ENCODE measurements at places on chromosomes 12 and 14.

- peak; percentile 15 for DNase-seq
Observed at GRCh38 chr12:27367078-27367477, 34.4 kb downstream of the BMAL2 start.

- DNase-seq = peak; percentile 96
Observed at GRCh38 chr14:22570132-22570949, 18.7 kb downstream of the DAD1 start.

- DNase-seq = no peak
Observed at GRCh38 chr12:22160396-22161003, 114.5 kb downstream of the CMAS start.

DNA sequence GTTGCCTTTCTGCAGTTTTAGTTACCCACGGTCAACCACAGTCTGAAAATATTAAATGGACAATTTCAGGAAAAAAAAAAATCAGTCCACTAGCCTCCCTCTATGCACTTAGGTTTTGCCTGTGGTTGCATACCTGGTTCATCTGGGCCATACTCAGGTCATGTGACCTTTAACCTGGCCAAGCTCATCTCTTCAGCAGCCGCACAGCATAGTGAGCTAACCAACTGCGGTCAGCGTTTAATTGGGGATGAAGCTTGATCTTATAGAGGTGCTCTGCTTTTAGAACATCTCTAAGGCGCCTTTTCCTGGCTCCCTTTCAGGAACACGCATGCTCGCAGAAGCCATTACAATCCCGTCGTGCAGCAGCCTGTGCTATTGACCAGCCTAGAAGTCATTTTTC lies 177.2 kb upstream of the HMGA2 start:
- DNase-seq = no peak

DNA sequence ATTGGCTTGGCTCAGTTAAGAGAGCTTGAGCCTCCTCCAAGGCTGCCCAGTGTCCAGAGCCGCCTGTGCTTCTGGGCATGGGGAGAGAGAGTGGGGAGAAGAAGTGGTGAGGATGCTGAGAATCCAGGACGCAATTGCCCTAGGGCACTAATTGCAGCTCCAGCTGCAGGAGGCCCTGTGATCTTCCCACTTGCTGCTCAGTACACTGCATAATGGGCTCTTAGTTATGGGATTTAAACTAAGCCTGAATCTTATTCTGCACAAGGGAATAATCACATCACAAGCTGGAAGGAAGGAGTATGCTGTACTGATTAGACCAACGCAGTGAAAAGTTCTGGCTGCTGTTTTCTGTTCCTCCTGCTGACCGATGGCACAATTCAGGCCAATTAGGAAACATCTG lies 101.0 kb upstream of the PRMT8 start:
- no peak for DNase-seq

- no peak for DNase-seq
Observed at GRCh38 chr14:28913056-28913455, 146.5 kb downstream of the FOXG1 start.

DNA sequence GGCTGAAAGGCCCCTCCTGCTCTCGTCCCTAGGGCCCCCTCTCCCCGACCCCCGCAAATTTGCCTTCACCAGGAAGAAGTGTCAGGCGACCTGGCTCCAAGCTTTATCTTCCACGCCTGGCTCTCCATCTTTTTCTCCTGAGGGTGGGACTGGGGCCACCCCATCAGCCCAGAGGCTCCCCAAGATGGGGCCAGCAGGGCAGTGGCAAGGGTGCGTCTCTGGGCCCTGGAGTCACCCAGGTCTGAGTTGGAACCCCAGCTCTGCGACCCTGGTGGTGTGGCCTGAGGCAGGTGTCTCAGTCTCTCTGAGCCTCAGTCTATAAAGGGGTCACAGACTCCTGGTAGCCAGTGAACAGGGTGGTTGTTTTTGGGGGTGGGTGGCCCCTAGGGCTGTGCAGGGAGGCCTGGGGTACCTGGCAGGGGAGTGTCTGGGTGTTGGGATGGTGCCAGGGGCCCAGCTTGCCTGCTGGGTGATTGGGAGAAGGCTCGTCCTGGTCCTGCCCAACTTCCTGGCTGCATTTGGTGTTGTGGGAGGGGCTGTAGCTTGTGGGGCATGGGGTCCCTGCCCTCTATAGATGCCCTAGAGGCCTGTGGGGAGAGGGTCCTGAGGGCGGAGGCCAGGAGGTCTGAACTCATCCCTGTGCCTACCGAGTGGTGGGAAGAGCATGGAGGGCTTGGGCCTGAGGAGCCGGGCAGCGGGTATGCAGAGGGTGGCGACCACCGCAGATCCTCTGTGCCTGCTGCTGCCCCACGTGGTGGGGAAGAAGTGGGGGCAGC lies 7.6 kb downstream of the KIF26A start:
- no peak for DNase-seq

GRCh38 chr12:495466-495865 lies 35.7 kb downstream of the B4GALNT3 start:
- no peak for DNase-seq

- no peak for DNase-seq
Observed at GRCh38 chr12:25495331-25496097, 57.6 kb downstream of the LMNTD1 start.

GRCh38 chr14:71487449-71487848 lies 444.8 kb upstream of the RGS6 start:
- DNase-seq = no peak

- DNase-seq = no peak
Observed at GRCh38 chr12:65784289-65785015, 39.8 kb upstream of the HMGA2 start.

GRCh38 chr12:13811061-13811460 lies 170.3 kb downstream of the GRIN2B start:
- DNase-seq = no peak

DNA sequence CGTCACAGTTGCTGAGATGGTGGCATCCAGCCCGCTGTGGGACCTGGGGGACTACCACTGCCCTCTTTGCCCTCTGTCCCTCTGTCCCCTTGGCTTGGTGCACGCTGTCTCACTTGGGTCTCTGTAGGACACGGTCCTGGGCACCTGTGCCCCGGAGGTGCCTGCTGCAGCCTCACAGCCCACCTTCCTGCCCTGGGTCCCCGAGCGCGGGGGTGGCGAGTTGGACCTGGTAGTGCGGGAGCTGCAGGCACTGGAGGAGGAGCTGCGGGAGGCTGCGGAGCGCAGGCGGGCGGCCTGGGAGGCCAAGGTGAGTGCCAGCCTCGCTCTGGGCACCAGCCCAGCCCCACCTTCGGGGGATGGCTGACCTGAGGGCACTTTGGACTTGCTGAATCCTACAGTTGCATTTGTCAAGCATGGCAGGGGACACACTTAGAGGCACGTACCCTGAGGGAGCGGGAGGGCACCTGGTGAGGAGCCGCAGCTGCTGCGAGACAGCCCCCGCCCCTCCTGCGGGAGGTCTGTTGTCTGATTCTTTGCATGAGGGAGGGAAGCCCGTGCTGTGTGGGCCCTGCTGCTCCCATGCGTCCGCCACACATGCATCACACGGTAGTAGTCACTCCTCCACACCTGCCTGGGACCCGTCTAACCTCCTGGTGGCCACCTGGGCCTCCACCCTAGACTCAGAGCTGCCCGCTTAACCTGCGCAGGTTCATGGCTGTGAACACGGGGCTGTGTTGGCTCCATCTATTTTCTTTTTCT lies 6.8 kb downstream of the TEDC1 start:
- no peak for DNase-seq

DNA sequence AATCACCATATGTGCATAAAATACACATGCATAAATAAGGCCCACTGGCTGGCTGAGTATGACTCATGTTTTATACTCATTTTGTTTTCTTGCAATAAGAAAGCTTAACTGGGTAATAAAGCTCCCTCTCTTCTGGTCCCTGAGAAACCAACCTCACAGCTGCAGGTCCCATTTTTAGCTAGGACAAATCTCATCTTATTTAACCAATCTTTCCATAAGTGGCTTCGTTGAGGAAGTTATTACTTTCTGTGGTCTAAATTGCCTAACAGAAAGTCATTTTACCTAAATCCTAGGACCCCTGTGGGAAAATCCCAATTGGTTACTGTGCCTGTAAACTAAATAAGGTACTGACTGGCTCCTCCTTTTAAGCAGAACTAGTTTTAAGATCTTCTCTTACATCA lies 232.8 kb upstream of the FBXO33 start:
- DNase-seq = peak; percentile 11

GRCh38 chr14:52871606-52872005 lies 79.2 kb downstream of the FERMT2 start:
- DNase-seq = no peak

DNA sequence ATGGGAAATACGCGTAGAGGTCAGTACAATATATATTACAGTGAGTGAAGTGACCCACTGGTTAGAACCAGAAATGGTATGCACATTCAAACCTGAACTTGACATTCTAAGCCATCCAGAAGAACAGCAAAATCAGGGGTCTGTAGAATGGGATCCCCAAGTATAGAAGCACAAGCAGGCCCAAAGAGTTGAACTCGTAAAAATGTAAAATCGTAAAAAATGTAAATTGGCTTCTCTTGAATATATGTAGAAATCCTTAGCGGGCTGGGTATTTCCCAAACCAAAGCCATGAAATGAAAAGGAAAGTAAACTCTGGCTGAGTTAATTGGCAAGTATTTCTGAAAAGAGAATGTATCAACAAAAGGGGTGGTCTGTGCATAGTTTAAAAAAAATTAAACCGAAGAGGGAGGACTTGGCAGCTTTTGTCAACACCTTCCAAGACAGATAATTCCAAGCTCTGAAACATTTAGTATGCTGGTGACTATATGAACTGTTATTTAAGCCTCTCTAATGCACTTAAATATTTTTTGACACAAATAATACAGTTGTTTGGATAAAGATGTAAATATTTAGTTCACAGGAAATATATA lies 1505.6 kb upstream of the FLRT2 start:
- DNase-seq = no peak

DNA sequence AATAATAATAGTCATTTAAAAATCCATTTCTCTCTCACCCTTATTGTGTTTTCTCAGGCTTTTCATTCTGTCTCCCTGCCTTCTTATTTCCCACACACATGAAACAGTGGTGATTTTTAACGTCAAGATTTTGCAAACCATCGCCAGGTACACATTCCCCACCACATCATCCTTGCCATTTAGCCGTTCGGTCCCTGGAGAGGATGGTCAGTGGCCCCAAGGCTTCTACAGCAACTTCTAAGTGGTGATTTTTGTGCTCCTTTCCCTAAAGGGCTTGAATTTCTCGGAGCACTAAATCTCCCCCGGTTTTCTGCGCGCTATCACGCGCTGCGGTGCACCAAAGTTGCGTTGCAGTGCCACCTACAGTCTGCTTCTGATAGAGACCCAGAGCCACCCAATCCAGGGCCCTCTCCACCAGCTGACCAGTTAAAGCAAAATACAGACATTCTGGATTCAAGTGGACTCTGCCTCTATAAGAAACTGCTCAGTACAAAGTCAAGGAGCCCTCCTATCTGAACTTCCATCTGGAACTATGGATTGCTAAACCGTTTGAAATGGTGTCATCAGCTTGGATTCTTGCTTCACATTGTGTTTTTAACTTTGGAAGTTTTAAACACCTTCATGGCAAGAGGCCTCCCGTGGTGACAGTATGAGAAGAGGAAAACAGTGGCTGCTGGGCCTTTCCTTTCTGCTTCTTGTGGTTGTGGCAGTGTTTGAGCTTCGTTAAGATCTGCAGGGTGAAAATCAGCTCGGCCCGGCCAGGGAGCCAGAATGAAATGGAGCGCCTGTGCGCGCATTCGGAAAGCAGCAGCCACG lies 234.0 kb downstream of the SPTSSA start:
- DNase-seq = peak; percentile 70

DNA sequence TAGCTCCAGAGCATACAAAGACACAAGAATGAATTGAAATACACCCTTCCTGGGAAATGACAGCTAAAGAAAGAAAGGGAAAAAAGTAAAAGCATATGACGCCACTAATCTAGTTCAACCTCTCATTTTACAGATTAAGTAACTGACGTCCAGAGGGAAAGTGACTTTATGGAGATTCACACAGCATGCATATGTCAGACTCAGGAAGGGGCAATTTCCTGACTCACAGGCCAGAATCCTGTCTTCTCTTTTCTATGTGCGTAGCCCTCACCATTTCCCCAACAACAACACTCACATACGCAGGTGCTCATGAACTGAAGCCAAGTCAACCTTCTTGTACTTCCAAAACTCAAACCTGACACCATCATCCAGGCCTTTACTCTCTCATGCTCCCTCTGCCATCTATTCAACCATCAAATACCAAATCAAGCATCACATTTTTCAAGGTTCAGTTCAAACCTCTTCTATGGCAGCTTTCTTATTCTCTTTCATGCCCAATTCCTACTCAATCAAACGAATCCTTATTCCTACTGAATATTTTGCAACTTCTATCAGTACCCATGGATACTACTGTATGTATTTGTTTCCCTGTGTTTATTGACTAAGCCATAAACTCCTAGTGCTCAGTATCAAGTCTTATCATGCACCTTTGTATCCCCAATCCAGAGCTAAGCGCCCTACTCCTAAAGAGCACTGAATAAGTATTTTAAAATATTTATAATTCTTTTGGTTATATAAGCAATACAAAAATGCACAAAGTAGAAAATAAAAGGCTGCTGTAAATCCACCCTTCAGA lies 52.8 kb downstream of the STXBP6 start:
- no peak for DNase-seq

DNA sequence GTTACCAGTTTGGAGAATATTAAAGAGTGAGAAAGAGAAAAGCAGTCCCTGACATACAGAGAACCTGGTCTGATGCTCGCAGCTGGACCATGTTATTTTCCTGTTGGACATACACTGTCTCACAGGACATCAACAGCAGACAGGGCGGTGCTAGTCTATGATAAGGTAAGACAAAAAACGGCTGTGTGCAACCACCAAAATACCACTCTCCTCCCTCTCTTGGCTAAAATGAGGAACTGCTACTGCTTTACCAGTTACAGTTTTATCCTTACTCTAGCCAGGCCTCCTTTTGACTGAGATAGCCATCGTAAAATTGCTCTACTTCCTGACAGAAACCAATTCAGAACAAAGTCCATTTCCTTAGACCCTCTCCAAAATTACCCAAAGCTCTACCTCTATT lies 47.0 kb upstream of the ERGIC2 start:
- peak; percentile 95 for DNase-seq

DNA sequence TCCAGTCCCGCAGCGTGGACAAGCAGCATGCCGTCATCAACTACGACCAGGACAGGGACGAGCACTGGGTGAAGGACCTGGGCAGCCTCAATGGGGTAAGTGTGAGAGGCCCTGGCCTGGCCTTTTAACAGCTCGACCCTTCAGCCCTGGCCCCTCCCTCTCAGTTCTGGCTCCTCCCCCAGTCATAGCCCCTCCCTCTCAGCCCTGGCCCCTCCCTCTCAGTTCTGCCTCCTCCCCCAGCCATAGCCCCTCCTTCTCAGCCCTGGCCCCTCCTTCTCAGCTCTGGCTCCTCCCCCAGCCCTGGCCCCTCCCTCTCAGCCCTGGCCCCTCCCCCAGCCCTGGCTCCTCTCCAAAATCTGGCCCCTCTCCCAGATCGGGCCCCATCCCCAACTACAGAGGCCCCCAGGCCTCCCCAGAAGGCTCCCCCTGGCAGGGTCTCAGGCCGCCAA lies 11.2 kb downstream of the CEP170B start:
- peak; percentile 17 for DNase-seq

DNA sequence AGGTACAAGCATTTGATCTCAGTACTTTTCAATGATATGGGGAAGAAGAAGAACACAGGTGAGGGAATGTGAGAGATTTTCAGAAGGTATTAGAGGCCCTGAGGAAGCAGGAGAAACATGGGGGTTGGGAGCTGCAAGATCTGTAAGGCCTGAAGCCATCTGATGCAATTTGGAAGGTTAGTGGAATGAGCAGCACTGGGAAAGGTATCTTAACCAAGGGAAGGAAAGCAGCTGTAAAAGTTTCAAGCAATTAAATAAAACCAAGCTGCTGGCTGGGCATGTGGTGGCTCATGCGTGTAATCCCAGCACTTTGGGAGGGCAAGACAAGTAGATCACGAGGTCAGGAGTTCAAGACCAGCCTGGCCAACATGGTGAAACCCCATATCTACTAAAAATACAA lies 104.4 kb upstream of the PARP11 start:
- no peak for DNase-seq

GRCh38 chr12:124184456-124184855 lies 110.4 kb upstream of the RFLNA start:
- no peak for DNase-seq

Measured in OCI-M1 (cell line).